ENCODE measurements at places on chromosomes 2 and 18.

DNA sequence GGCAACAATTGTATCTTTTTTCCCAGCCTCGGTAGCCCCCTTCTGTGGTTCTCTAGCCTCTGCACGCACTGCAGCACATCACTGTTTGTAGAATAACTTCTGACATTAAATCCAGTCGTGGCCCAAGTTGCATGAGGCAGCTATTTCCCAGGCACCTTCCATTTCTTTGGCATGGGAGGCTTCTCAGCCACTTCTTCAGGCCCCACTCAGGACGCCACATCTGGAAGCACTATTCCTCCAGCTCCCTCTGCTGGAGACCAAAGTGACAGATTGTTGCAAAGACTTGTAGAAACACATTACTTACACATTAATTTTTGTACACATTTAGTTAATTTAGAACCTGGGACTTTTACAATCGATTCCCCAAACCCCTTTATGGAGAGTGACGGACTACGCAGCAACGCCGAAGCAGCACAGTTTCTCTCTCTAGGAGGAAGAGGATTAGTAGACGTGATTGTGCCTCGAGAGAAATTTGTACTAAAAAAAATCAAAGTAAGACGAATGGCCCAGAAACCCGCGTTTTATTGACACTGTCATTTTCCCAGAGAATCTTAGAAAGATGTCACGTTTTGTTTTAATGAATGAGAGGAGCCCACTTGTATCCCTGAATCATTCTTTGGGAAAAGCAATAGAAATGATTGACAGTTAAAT lies 57.8 kb upstream of the RGPD5 start:
- peak; percentile 83 for DNase-seq

DNA sequence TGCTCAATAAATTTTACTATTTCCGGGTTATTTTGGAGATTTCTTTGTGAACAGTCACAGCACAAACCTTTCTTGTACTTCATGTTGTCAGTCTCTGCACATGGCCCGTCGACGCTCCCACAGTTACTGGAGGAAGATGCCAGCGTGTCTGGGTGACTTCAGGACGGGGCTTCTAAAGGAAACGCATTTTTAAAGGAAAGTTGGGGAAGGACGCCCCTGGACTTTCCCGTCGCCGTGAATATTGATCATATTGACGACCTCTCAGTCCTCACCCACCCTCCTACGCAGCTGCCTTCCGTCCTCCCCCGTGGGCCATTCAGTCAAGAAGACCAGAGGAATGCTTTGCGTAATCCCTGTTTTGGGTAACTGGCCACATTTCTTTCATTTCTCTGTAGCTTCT lies 71.1 kb upstream of the SNTG2 start:
- peak; percentile 27 for DNase-seq

DNA sequence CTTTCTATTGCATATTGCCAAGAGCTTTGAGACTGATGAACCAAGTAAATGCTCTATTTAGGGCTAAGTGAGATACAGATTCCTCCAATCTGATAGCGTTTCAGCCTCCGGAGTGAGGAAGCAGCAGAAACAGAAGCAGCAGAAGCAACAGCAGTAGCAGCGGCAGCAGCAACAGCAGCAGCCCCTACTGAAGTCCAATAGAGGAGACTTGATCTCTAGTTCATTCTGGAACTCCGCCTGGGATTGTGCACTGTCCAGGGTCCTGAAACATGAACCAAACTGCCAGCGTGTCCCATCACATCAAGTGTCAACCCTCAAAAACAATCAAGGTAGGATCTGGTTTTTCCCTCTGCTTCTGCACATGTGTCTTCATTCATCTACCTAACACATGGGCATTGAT lies at the start of gene DPP10:
Gene DPP10 (plus strand): TSS at position 132 of the 400 bp plus-strand sequence.
- DNase-seq = no peak

DNA sequence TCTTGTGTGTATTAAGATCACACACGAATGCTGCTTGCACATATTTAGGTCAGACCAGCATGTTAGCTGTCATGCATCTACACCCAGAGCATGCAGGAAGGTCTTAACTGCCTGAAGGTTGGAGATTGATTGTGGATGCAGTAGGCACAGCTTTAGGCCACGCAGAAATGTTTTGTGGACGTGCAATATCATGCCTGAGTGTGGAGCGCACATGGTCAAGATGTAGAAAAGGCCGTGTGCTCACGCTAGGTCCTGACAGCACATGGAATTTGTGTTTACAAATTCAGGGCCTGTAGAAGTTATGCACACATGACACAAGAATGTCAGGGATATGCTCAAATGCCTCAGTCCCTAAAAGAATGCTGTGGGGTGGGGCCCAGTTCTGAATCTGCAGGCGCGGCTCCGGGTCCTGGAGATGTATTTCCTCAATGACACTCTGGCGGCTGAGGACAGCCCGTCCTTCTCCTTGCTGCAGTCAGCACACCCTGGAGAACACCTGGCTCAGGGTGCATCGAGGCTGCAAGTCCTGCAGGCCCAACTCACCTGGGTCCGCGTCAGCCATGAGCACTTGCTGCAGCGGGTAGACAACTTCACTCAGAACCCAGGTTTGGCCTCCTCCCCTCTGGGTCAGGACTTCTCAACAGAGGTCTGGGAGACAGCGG lies 27.9 kb downstream of the MARCO start:
- no peak for DNase-seq

Data from ascending aorta (tissue), 2 donors.